NCI-H748 treated with DMSO at 0.1 percent for 48 hours (cell line): ENCODE measurements at places on chromosomes 2 and 18.

GRCh38 chr2:163255086-163255485 lies 416.5 kb upstream of the KCNH7 start:
- no peak for DNase-seq

DNA sequence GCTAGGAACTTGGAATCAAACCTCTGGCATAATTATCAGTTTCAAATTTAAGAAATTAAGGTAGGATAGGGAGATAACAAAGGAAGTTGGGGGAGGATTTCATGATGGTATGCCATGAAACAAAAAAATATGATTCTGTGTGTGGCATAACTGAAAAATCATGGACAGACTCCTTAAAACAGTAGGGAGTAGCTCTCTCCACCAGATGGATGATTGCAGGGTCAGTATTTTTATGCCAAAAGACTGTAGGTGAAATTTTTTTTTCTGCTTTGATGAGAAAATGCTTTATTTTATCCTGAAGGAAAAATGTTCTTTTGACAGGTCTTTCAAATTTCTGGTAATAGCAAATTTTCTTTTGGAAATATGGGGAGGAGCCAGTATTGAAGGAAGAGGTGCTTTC lies 94.3 kb downstream of the TRABD2A start:
- no peak for DNase-seq

- DNase-seq, result no peak
Observed at GRCh38 chr18:24486684-24487083, 26.2 kb downstream of the HRH4 start.

- no peak for DNase-seq
Observed at GRCh38 chr18:46160050-46160798, 56.0 kb downstream of the HAUS1 start.

DNA sequence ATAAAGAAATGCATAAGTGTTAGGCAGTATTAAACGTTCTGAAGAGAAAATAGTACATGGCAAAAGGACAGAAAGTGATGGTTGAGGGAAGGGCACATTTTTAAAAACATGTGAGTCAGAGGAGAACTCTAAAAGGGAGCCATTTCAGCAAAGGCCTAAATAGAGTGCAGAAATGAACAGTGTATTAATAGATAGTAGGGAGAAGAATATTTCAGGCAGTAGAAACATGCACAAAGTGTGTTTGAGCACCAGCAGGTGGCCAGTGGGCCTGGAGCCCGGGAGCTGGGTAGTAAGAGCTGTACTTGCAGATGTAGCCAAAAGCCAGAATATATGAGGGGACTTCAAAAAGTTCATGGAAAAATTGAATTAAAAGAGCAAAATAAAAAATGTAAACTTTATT lies 288.1 kb upstream of the FIGN start:
- no peak for DNase-seq

DNA sequence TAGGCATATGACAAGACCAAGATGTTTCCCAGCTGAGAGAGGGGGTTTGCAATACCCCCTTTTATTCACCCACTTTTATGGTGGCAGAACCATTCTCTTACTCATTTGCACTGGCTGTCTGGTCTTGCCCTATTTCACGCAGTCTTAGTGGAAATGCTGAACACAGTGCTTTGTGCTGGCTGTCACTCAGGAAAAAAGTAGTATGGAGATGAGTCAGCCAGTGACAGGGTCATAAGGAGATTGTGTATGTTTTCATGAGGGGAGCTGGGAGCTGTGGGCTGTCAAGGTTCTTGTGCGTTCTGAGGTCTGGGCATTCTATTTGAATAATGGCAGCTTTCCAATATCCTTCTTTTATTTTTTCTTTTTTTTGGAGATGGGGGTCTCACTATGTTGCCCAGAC lies 10.9 kb upstream of the CNRIP1 start:
- no peak for DNase-seq

DNA sequence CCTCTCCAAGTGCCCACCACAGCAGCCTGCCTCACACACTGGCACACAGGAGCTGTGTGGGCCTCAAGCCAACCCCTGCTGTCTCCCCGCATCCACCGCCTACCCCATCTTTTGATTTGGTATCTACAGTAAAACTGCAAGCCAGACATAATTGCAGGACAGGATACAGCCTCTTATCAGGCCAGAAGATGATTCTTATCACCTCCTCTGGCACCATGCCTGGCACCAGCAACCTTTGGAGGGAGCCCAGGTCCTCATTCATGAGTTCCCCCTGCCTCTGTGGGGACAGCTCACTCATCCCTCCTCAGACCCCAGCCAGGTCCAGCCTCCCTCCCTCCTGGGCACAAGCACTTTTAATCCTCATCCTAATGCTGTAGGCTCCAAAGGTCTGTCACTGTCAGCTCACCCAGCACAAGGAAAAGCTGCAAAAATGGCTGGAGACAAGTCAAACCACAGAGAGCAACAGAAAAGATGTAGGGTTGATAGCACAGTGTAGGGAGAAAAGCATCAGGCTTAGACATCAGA lies 9.7 kb downstream of the RAB11FIP5 start:
- DNase-seq, result no peak

GRCh38 chr18:79629249-79629558 lies 50.4 kb upstream of the CTDP1 start:
- no peak for DNase-seq

- no peak for DNase-seq
Observed at GRCh38 chr2:192948316-192948715, 753.6 kb upstream of the TMEFF2 start.

DNA sequence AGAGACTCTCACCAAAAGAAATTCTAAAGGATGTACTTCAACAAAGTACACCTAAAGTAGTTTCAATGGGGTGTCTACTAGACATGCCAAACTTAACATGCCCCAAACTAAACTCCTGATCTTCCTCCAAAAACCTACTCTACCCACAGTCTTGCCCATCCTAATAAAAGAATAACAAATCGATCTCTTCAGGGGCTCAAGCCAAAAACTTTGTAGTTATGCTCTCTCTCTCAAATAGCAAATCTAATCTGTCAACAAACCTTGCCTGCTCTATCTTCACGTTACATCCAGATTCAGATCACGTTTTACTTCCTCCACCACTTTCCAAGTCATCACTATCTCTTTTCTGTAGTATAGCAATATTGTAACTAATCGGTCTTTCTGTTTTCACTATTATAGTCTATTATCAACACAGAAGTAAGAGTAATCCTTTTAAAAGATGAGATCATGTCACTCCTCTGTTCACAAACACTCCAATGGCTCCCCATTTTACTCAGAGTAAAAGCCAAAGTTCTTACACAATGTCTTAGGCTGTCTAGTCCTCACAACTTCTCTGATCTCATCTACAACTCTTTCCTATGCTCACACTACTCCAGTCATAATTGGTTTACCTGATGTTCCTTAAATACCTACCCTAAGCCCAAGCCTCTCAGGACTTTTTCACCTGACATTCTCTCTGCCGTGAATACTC lies 79.9 kb downstream of the THADA start:
- DNase-seq, result no peak

GRCh38 chr2:158779621-158780020 lies 15.5 kb upstream of the DAPL1 start:
- DNase-seq, result no peak

GRCh38 chr2:162232027-162232426 lies 11.2 kb downstream of the FAP start:
- no peak for DNase-seq

DNA sequence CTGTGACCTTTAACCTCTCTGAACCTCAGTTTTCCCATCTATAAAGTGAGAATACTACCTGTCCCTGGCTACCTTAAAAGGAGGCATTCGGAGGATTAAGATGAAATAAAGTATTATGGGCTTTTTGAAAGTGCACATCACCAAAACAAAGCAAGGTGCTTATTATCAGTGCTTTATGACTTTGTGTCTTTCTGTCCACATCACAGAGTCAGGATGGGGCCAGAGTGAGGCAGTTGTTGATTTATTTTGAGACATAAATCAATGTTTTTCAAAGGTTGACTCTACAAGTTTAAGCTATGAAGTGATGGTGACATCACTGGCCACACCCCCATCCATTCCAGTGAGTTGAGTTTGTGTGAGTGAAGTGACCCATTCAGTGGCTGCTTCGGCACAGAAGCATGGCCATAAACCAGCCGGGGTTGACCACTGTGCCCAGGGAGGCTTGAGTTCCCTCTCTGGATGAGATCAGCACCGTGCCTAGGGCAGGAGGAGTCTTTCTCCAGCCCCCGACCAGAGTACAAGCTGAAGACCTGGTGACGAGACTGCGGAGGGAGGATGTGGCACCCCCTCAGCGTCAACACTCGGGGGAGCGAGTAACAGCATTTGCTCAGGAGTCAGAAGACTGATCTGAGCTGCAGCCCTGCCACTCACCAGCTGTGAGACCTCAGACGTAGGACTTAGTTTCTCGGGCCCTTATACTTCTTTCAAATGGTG lies 89.0 kb upstream of the PPP1CB start:
- no peak for DNase-seq

- no peak for DNase-seq
Observed at GRCh38 chr2:159637240-159637639, 20.9 kb upstream of the BAZ2B start.

DNA sequence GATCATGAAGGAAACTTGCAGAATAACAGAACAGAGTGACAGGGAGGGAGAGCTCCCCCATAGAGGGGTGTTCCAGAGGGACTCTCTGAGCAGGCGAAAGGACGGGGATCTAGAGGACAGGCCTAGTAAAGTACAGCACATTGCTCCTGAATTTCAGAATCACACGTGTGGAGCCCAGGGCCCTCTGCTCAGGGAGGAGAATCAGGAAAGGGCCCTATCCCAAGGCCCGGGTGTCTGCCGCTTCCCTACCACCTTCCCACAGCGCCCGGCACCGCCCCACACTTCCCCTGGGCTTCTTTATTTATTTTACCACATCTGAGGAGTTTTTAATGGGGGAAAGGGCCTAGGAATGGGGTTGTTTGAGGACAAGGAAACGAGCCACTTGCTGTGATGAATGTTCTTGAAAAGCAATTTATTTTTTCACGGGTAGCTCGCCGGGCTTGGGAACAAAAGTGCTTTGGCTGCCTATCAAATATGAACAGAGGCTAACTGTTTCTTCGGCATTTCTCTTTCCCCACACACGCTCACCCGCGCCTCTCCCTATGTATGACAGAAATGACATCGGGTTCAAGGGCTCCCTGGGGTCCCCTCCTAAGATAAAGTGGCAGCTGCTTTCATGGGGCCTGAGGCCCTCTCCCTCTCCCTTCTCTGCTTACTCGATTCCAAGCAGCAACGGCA lies 79.3 kb upstream of the GLI2 start:
- no peak for DNase-seq

GRCh38 chr2:207599636-207600035 lies 25.6 kb downstream of the METTL21A start:
- DNase-seq, result no peak

DNA sequence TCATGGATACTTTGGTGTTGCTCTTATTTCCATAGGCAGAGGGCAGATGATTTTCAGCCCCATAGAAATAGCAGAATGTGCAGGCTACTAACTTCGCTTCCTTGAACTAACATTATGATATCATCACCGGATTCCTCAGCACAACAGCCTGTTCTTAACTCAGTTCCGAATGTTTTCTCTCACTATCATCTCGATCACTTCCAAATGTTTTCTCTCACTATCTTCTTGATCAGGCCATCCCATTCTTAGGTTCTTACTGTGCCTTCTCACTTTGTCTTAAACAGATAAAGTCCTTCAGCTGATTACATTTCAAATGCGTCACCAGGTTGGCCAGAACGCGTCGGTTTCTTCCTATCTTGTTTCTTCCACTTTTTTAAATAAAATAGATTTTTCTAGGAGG lies 11.4 kb upstream of the MBD2 start:
- DNase-seq, result no peak

GRCh38 chr2:135226961-135227360 lies 174.9 kb downstream of the RAB3GAP1 start:
- DNase-seq, result no peak

GRCh38 chr2:72965770-72966450 lies 48.6 kb downstream of the EMX1 start:
- DNase-seq, result no peak

DNA sequence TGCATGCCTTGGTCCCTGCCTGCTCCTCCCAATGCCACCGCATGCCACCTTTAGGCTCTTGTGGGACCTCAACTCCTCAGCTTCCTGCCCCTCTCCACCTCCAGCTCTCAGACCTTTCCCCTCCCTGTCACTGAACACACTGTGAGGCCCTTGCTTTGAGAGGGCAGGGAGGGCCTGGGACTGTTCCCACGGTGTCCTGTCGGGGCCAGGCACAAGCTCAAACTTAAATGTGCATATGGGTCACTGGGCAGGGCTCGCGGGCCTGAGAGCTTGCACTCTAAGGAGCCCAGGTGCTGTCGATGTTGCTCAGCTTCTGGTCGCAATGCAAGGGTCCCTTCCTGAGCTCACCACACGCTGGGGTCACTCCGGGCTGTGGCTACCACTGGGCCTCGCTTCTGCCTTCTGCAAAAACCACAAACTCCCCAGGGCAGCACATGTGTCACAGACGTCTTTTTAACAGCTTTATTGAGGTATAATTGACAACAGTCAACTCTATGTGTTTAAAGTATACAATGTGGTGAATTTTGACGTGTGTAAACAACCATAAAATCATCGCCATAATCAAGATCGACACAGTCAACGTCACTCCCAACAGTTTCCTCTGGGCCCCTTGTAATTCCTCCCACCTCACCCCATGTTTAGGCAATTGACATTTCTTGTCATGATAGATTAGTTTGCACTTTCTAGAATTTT lies 11.9 kb upstream of the B3GNT7 start:
- DNase-seq, result no peak

DNA sequence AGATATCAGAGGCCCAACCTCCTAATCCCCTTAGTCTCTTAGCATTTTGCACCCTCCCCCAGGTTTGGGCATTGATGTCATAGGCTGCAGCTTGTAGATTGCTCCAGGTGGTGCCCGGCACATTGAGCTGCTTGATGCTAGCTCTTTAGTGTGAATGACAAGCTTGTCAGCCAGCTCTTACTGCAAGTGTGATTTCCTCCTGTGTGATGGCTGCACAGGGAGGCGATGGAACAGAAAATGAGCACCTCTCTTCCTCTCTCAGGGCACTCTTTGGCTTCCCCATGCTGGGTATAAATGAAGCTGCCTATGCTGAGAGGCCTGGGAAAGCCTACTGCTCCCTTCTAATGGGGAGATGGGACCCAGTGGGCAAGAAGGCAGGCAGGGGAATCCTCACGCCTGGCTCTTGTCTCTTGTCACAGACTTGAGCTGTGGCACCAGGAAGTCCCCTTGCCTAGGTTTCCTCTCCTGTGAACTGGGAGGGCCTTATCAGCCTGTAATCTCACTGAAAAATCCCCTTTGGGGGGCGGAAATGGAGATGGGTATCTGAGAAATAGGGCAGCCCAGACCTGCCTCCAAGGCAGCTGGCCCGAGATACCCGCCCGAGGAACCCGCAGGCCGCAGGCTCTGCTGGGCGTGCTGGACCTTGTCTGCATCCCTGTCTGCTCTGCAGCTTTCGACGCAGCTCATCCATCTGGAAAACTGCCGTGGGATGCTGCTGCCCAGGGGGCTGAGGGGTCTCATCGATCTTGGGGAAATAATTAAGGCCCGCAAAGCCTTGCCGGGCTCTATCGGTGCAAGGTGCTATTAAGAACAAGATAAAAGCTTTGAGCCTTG lies 163.5 kb upstream of the CXCR4 start:
- no peak for DNase-seq

GRCh38 chr18:53551868-53552426 lies 672.5 kb downstream of the MBD2 start:
- DNase-seq, result no peak

GRCh38 chr2:1750933-1751766 lies 6.8 kb upstream of the PXDN start:
- peak; percentile 45 for DNase-seq

GRCh38 chr18:58100154-58100553 lies 56.1 kb downstream of the NEDD4L start:
- no peak for DNase-seq

- no peak for DNase-seq
Observed at GRCh38 chr2:225693259-225693658, 293.7 kb downstream of the NYAP2 start.

GRCh38 chr2:112160283-112161250 lies 22.4 kb downstream of the FBLN7 start:
- no peak for DNase-seq
